ENCODE measurements at places on chromosomes 12 and 14.

DNA sequence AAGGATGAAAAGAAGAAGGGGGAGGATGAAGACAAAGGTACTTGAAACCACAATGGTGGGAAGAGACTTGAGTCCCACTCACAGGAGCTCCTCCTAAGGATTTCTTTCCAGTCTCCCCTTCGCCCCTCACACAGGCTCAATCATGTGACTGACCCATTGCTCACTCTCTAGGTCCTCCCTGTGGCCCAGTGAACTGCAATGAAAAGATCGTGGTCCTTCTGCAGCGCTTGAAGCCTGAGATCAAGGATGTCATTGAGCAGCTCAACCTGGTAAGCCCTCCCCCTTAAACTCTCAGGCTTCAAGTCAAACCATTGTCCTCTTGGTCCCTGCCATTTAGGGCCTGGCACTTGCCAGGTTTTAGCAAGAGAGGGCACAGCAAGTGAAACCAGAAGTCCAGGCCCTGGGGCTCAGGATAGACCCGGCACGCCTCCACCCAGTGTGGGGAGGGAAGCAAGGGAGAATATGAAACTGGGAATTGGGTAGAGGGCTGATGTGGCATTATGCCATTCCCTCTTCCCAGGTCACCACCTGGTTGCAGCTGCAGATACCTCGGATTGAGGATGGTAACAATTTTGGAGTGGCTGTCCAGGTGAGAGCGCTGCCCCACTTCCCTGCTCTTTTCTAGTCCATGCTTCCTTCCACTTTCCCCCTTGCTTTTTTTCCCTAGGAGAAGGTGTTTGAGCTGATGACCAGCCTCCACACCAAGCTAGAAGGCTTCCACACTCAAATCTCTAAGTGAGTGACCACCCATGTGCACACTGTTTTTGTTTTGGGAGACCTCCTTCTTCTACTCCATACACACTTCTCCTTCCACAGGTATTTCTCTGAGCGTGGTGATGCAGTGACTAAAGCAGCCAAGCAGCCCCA is 1.8 kb downstream of the PSME1 start:
- DNase-seq: no peak

- DNase-seq: no peak
Observed at GRCh38 chr12:93300611-93301021, 77.1 kb upstream of the NUDT4 start.

- no peak for DNase-seq
Observed at GRCh38 chr14:67984274-67984673, 164.7 kb downstream of the RAD51B start.

DNA sequence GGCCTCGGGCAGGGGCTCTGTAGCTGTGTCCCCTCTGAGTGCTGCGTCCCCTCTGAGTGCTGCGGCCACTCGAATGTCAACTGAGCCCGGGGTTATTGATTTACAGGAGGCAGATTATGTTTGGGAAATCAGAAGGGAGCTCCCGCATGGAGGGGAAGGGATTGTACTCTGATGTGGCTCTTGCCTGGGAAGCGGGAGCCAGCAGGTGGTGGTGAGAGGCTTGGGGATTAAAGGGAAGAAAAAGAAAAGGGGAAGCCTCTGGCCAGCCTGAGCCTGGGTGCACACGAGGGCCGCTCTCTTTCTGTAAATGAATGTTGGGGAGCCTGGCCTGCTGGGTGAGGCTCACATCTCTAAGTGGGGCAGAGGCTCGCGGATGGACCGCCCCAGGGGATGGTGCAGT is 143.7 kb downstream of the AACS start:
- no peak for DNase-seq

GRCh38 chr14:75783184-75783583 is 122.1 kb downstream of the TTLL5 start:
- DNase-seq: no peak

GRCh38 chr12:48292040-48292439 is 58.7 kb downstream of the ZNF641 start:
- DNase-seq: no peak

- DNase-seq: no peak
Observed at GRCh38 chr12:104676636-104677035, 219.9 kb downstream of the CHST11 start.

DNA sequence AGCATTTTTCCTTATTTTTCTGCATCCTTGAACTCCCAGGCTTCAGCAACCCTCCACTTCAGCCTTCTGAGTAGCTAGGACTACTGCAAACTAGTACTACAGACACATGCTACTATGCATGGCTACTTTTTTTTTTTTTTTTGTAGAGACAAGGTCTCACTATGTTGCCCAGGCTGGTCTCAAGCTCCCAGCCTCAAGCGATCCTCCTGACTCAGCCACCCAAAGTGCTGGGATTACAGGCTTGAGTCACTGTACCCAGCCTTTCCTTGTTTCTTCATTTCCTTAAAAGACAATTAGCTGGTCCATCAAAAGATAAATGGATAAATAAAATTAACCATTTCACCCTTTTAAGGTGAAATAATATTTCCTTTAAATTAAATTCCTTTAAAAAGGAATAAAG is 205.8 kb downstream of the SPTSSA start:
- no peak for DNase-seq

DNA sequence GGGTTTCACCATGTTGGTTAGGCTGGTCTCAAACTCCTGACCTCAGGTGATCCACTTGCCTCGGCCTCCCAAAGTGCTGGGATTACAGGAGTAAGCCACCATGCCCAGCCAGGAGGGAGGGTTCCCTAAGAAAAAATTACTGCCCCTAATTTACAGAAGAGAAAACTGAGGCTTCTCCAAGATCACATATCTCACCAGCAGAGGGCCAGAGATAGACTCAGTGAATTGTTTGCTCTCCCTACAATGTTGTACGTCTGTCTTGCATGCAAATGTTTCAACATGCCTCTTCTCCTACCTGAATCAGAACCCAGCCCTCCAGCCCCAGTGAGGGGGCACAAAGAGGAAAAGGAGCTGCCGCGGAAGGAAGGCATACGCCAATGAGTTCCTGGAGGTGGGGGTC is 48.3 kb upstream of the TMEM263 start:
- DNase-seq: no peak

DNA sequence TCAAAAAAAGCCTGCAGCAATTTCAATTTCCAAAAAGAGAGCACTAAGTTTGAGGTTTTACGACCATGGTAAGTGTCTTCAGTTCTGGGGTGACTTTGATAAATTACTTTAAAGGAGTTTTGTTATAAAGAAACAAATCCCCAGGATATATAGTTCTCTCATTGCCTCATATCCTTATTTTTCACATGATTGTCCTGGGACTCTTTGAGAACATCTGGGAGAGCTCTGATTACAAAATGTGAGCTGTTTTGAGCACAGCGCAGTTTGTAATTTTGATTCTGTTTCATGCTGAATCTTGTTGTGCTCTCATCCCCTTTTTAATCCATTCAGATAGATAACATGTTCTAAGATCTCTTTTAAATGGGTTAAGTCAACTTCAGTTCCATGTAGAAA is 67.7 kb upstream of the DCN start:
- DNase-seq: no peak

DNA sequence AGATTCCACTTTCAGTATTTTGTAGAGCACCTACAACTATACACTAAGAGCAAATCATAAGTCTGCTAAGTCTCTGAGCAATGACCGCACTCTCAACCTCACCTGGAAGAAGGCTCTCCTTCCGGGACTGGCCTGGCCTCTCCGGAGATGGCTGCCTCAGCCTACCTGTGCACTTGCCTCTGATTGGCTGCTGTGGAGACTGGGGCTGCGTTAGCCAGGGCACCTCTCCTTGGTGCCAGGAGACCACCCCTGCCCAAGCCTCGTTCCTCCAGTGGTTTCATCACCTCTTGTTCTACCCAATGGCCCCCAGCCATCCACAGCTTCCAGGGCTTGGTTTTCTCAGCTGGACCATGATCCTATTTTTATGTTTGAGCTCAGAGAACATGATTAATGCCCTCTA is 64.7 kb upstream of the JDP2 start:
- DNase-seq: no peak

GRCh38 chr12:57543581-57543980 is 3.4 kb downstream of the DCTN2 start:
- no peak for DNase-seq

DNA sequence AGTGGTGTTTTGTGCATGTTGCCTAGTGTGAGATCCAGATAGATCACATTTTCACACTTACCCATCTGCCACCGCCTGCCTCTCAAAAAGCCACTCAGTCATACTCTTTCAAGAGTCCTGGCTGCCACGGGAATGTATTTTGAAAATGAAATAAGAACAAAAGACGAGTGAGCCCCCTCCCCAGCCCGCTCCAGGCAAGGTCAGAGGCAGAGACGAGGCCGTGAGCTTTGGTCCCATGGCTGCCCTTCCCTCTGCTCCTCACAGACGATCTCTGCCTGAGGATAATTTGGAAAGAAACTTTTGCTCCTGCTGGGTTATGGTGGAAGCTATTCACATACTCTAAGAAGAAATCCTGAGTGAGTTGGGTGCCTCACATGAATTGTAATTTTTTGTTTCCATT is 924.3 kb downstream of the BCL11B start:
- no peak for DNase-seq

DNA sequence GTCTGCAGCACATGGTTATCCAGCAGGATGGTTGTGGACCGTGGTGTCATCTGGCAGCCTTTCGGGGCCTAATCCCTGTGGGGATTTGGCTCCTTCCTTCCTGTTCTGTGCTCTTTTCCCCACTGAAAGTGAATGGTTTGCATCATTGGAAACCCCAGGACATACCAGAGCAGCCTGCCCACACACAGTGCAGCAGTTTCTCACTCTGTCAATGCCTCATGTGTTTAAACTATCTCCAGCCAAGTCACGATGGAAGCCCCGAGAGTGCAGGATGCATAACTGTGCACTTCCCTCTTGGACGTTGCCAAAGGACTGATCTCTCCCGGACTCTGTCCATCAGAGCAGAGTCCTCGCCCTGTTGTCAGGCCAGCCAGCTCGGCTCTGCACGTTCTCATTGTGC is 29.0 kb upstream of the AMN start:
- DNase-seq: no peak

- DNase-seq: no peak
Observed at GRCh38 chr14:66638689-66639088, 130.7 kb downstream of the GPHN start.

DNA sequence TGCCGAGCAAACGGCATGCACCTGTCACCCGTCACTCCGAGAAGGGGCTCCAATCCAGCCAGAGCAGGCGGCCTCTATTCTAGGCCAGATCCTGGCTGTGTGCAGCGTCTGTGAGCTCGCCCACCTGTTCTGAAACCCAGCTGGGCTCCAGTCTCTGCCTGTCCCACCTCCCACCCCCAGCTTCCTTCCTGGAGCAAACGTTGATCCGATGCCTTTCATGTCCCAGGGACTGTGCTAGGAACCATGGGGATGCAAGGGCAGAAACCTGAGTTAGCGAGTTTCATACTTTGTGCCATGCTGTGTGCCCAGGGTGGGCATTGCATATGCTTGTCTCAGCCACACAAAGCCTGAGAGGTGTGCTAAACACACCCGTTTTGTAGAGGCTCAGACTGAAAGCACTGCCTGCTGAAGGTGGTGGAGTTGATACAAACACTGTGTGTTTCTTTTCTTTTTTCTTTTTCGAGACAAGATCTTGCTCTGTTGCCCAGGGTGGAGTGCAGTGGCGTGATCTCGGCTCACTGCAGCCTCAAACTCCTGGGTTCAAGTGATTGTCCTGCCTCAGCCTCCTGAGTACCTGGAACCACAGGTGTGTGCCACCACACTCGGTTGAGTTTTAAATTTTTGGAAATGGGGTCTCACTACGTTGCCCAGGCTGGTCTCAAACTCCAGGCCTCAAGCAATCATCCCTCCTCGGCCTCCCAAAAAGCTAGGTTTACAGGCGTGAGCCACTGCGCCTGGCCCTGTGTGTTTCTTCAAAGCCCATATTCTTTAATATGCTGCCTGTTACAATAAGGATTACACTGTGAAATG is 84.1 kb upstream of the MED13L start:
- DNase-seq: no peak

GRCh38 chr14:32648434-32648833 is 290.2 kb upstream of the NPAS3 start:
- no peak for DNase-seq

DNA sequence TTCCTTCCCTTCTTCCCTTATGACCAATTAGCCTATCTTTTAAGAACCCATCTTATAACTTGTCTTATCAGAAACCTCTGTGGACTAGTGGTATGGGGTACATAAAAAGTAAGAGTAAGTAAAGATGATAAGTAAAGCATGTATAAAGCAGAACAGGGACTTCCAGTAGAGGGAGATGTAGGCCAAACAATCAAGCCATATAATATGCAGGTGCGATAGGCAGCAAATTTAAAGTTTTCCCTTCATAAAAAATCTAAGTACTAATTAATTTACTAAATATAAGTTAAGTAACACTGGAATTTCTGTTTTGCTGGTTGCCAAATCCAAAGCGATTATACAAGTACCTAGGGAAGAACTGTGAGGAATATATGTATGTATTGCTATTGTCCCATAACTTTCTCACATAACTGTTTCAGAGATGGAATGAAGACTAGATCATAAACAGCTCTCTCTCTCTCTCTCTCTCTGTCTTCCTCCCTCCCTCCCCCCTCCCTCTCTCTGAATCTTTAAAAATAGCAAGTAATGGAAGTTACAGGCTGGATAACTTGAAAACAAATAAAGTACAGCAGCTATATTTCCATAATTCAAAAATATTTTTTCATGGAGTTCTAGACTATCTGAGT is 25.7 kb downstream of the METTL25 start:
- DNase-seq: no peak

DNA sequence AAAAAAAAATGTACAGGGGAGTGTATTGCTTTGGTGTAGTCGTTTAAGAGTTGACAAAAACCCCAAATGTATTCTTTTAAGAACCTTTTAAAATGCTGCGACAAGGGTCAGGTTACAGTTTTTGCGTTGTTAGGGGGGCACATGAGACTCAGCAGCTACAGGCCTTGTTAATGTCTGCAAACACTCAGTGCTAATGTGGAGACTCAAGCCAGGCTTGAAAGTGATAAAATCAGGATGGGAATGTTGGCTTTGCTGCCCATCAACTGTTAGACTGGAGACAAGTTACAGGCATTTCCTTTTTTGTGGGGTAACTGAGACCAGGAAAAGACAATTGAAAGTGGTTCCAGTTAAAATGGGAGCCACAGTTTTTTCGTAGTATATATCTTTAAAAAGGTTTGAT is 84.8 kb downstream of the PRKCH start:
- DNase-seq: no peak

GRCh38 chr14:44271637-44272036 is 235.4 kb downstream of the FSCB start:
- no peak for DNase-seq

- peak; percentile 38 for DNase-seq
Observed at GRCh38 chr12:127165567-127166392, 1101.2 kb upstream of the TMEM132C start.

DNA sequence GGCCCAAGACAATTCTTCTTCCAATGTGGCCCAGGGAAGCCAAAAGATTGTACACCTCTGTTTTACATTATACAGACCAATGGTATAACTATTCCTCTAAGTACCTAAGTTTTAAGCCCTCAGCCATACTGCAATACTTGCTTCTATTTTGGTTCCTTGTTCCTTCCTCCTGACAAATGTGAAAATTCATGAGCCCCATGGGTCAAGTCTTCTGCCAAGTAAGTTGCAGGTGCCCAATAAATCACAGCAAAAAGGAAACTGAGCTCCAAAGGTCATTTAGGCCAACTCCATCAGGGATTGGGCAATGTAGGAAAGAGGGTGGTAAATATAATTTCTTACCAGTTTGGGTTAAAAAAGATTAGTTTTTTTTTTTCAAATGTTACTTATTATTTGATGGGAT is 57.7 kb upstream of the NPFF start:
- DNase-seq: no peak

GRCh38 chr12:70443062-70443673 is 77.1 kb downstream of the KCNMB4 start:
- no peak for DNase-seq

- no peak for DNase-seq
Observed at GRCh38 chr14:24368212-24368561, 203 bp downstream of the NFATC4 start.

GRCh38 chr12:120347766-120348165 is 20.2 kb upstream of the PLA2G1B start:
- no peak for DNase-seq

Data from stimulated activated CD8-positive, alpha-beta memory T cell treated with anti-CD3 and anti-CD28 coated beads, Interleukin-4, amount 100 ng/mL, for 4 hours (primary cell).